ENCODE measurements at places on chromosomes 1 and 21. TPM values are rescaled to one million over a fixed set of nuclear protein-coding genes. Genes with fewer than 3 reads are reported as not detected.

LPAR3 gene
- total RNA-seq, result 16.9 TPM

GRCh38 chr1:108009603-108010195 is 44.7 kb upstream of the VAV3 start:
- DNase-seq, result no peak

DNA sequence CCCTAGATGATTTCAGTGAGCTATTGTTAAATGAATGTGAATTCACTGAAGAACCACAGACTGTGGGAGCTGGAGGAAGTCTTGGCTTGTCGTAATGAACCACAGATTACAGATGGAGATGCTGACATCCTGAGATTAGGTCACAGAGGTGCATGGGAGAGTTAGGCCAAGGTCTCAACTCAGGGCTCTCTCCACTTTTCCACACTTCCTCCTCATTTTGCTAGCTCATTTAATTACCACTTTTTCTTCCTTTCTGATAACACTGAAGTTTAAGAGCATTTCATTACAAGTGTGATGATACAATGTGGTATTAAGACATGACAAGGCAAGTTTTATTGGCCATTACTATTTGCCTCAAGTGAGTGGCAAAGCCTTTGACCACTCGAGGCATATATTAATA is 30.8 kb downstream of the ST6GALNAC3 start:
- no peak for DNase-seq

DNA sequence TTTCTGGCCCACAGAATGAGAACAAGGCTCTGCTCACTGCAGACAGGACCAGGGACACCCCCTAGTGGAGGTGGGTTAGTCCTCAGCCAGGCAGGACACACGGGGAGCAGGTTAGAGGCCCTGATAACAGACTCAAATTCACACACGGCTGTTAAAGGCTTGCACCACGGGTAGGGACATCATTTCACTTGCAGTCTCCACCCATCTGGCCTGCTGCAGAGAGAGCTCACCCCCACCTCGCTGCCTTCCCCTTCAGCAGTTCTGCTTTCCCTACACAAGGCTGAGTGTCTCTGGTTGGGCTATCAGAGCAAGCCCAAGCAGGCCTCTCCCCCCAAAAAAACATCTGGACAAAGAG is 20.6 kb downstream of the MEF2D start:
- no peak for DNase-seq

GRCh38 chr21:29582855-29583254 is 284.1 kb downstream of the BACH1 start:
- no peak for DNase-seq

DNA sequence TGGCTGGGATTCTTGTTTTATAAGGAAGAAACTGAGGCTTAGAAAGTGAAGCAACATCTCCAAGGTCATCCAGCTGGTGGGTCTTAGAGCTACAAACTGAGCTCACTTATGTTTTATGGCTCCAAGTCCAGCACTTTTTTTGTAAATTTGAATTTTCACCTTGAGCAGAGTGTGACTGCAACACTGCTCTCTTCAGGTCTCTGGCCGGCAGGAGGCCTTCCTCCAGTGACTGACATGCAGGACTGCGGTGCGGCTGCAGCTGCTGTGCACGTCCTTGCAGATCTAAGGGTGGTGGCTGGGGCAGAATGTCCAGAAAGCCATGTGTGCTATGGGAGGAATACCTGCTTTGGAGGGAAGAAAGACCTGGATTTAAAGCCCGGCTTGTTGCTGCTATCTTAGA is 284.2 kb upstream of the POU3F1 start:
- DNase-seq, result no peak

GRCh38 chr21:42142141-42142540 is 71.0 kb downstream of the UMODL1 start:
- DNase-seq, result no peak

Measured in Right ventricle myocardium superior (tissue), 1 donor.